ENCODE measurements at places on chromosomes 7 and 10.

DNA sequence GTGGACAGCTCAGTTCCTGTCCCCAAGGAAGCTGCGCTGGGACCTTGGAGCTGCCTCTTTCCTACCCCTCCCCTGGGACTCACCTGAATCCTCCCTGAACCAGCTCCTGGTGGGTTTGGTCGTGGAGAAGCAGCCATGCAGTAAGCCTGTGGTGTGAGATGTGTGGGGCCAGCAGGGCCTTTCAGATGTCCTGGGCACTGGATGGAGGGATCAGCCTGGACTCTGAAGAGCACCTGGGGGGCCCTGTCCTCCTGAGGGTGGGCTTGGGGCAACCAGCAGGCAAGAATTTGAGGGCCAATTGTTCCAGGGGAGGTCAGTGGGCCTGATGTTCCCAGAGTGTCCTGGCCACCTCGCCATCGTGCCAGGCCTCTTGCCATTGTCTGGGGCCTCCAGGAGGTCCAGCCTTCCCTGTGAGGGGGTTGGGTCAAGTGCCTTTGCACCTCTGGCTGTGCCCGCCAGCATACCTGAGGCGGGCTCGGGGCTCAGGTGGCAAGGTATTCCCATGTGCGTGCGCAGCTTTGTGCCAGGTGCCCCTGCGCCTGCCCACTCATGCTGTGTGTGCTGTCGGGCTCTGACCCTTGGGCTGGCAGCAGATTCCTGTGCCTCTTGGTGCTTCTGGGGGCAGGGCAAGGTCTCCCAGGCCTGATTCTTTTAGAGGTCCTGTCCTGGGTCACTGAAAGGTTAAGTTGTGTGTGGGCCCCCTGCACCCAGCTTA, 7.3 kb downstream of the TRIM8 start:
- DNase-seq = no peak

- no peak for DNase-seq
These were observed 41.6 kb upstream of the EPHB6 start for GRCh38 chr7:142813226-142813625.

GRCh38 chr10:132326925-132327324, 5.1 kb upstream of the LRRC27 start:
- no peak for DNase-seq

DNA sequence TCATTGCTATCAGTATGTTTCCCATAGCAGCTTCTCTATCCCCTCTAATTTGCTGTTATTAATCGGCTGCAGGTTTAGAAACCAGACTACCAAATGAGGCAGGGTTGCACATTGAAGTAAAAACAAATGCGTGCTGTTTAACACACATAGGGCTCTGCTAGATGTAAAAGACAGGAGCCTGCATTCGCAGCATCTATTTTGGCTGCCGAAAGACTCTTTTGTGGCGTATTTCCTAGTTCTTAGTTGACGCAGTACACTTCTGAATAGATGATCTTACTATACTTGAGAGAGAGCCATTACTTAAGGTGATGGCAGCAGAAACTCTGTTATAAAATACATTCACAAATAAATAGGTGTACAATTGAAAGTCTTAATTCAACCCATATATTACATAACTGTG, 21.4 kb downstream of the SGCE start:
- no peak for DNase-seq

DNA sequence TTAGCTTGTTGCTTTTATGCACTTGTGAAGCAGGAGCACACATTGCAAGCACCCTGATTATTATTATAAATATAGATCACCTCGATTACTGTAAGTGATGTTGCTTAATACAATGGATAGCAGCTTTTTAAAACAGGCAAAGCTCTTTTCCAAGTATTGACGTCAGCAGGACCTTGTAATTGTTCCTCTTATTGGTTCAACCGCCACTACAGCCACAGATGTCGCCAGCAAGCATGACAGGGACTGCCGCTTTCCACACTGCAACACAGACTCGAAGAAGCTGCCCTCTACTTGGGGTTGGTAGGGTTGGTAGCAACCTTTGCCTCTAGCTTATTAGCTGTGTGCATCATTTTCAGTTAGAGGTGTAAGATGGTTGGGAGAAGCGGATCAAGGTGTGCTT, 167.6 kb downstream of the ZNF365 start:
- no peak for DNase-seq

- DNase-seq = no peak
These were observed 114.2 kb downstream of the SMURF1 start for GRCh38 chr7:99029466-99030435.

DNA sequence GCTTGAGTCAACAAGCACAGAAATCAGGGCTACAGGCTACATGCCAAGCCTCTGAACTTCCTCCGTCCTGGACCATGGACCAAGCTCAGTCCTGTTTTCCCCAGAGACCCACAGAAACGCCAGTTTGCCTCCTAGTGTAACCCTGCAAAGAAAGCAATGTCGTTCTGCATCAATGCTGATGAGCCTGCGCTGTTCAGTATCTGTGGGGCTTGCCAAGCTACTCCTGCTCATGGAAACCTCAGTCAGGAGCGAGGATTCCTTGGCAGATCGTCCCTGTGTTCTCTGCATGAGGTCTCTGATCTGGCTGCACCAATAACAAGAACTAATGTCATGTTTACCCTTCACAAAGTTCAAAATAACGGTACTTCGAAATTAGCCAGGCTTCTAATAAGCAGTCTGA, 495.5 kb upstream of the C7orf33 start:
- no peak for DNase-seq

DNA sequence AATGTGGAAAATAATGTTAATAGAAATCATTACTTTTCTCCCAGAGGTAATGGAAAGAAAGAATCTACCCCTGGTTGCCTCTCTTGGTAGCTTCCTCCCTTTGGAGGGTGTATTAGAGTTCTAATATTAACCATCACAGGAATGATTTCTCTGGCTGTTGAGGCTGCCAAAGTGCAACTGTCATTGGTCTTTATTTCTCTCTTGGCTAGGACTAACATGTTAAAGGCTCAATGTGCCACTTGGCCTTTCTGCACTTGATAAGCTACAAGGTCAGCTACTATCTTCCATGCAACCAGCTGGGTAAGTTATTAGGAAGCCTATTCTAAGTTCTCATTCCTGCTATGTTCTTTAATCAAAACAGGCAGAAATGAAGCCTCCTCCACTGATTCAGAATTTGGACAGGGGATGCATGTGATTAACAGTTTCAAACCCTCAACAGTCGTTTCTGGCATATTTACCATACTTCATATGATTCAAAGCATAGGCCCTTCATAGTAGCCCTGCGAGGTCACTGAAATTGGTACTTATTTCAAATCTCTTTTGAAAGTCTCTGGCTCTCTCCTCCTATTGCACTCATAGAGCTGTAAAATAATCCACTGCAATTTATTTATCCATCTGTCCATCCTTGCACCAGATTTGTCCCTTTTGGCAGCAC, 645.0 kb downstream of the SORCS1 start:
- DNase-seq = no peak

- DNase-seq = no peak
These were observed 85.3 kb upstream of the RPA3 start for GRCh38 chr7:7803715-7804178.

- no peak for DNase-seq
These were observed 11.0 kb upstream of the OR6B1 start for GRCh38 chr7:143988976-143989745.

- no peak for DNase-seq
These were observed 23.7 kb downstream of the XPNPEP1 start for GRCh38 chr10:109899356-109900331.

- DNase-seq = no peak
These were observed 73.8 kb downstream of the PRPF18 start for GRCh38 chr10:13660551-13660920.

DNA sequence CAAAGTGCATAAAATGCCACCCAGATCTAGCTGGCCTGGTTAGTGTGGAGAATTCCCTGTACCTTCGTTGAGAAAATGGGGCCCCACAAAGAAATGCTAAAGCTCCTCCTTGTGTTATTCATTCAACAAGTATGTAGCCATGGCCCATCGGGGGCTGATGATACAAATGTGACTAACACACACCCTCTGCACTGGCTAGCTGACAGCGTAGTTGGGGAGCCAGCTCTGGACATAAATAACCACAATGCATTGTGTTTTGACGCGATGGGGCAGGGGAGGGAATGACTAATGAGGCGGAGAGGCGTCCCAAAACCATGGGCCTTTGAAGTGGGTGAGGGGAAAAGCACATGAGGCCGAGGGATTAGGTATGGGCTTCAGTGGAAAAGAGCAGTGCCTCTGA, 28.2 kb upstream of the ASL start:
- DNase-seq = no peak

DNA sequence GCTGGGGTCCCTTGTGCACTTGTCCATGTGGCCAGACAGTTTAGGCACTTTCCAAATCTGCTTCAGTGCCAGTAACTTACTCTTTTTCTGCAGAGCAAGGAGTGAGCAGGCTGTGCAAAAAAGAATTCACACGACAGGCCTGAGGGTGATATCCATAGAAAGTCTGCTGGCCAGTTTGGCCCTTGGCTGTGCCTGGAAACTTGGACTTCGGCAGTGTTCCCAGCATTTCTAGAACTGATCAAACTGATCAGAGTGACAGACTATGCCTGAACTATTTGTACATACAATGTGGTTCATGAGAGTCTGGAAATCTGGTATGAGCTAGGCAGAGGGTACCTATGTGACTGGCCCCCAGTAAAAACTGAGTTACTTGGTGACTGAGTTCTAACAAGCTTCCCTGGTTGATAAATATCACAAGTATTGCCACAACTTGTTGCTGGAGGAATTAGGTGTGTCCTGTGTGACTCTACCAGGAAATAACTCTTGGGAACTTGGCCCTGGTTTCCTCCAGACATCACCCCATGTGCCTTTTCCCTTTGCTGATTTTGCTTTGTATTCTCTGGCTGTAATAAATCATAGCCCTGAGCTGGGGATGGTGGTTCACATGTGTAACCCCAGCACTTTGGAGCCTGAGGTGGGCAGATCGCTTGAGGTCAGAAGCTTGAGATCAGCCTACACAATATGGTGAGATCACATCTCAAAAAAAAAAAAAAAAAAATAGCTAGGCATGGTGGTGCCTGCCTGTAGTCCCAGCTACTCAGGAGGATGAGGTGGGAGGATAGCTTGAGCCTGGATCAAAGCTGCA, 3.3 kb upstream of the DENND10 start:
- no peak for DNase-seq

- DNase-seq = no peak
These were observed 1.5 kb downstream of the MDFIC start for GRCh38 chr7:114923403-114923713.
